ENCODE measurements at places on chromosomes 3 and 15. TPM values are rescaled to one million over a fixed set of nuclear protein-coding genes. Genes with fewer than 3 reads are reported as not detected.

- H3K27ac ChIP-seq = no peak overlapping the region
- peaks cover 2% of the 10 kb centered on the region for H3K36me3 ChIP-seq
- H3K4me1 ChIP-seq = peaks cover 33% of the 10 kb centered on the region
These were observed 205.7 kb downstream of the XXYLT1 start for GRCh38 chr3:195065142-195065863.

DNA sequence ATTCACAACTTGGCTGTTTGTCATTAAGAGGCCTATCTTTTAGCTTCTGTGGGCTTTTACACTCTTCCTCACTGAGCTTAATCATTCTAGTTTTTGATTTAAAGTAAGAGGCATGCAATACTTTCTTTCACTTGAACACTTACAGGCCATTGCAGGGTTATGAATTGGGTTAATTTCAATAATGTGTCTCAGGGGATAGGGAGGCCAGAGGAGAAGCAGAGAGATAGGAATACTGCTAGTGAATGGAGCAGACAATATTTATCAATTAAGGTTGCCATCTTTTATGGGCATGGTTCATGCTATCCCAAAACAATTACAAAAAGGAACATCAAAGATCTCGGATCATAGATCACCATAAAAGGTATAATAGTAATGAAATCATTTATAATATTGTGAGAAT, 189.8 kb downstream of the EPHA3 start:
- H3K27ac ChIP-seq = no peak overlapping the region
- H3K36me3 ChIP-seq = no peaks in the 10 kb centered on the region
- H3K4me1 ChIP-seq = no peaks in the 10 kb centered on the region
- no peak for DNase-seq

GRCh38 chr3:123635717-123636116, 50.9 kb upstream of the HACD2 start:
- no peak for DNase-seq
- no peak overlapping the region for H3K4me3 ChIP-seq
- no peak overlapping the region for H3K27ac ChIP-seq
- peaks cover 22% of the 10 kb centered on the region for H3K4me1 ChIP-seq
- no peaks in the 10 kb centered on the region for H3K27me3 ChIP-seq

Gene NRROS
- 1.5 TPM for total RNA-seq

GRCh38 chr15:26662283-26662682, 110.6 kb downstream of the GABRB3 start:
- no peaks in the 10 kb centered on the region for H3K4me1 ChIP-seq
- DNase-seq = no peak
- no peak overlapping the region for H3K4me3 ChIP-seq
- no peak overlapping the region for H3K27ac ChIP-seq

GRCh38 chr3:110589341-110589740, 482.3 kb upstream of the NECTIN3 start:
- peaks cover 14% of the 10 kb centered on the region for H3K4me1 ChIP-seq
- DNase-seq = no peak
- H3K27me3 ChIP-seq = no peaks in the 10 kb centered on the region
- H3K36me3 ChIP-seq = no peaks in the 10 kb centered on the region
- no peak overlapping the region for H3K4me3 ChIP-seq

Gene ARGFX
- total RNA-seq = not detected

Data from Caco-2 (cell line).